Panc1 (cell line): ENCODE measurements at places on chromosomes 16 and 17. TPM values are rescaled to one million over a fixed set of nuclear protein-coding genes. Genes with fewer than 3 reads are reported as not detected.

DNA sequence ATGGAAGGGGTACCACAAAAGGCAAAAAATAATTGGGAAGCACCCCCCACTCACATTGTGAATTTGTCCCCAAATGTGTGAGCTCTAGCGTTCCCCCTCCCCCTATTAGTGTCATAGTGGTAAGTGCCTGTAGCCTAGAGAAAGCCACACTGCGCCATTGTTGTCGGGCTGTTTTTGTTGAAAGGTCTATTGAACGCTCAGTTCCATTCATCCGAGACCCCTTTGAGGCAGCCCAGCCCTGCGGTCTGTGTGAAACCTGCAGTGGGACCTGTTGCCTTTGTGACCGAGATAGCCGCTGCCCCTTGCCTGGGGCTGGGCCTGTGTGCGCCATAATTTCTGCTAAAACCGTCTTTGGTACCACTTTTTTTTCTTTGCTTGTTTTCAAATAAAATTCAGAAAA lies 3.0 kb downstream of the JPT2 start:
- H3K4me3 ChIP-seq: no peak overlapping the region
- H3K36me3 ChIP-seq: peaks cover 4% of the 10 kb centered on the region; the same call in 1 of the 2 replicates
- no peaks in the 10 kb centered on the region for H3K27me3 ChIP-seq
- no peak for DNase-seq

- no peaks in the 10 kb centered on the region; the same call in 1 of the 2 replicates for H3K4me1 ChIP-seq
- H3K36me3 ChIP-seq: no peaks in the 10 kb centered on the region
- H3K27ac ChIP-seq: no peak within 1 kb of the TSS
- no peak within 1 kb of the TSS for H3K4me3 ChIP-seq
- H3K27me3 ChIP-seq: no peaks in the 10 kb centered on the region
These were observed at the start of gene IL34 for GRCh38 chr16:70646260-70647241. TSS of gene IL34 (plus strand) at chr16:70646559. CDS start at chr16:70646948, 389 bp downstream.

SRR gene
- 11.8 TPM for total RNA-seq

DNA sequence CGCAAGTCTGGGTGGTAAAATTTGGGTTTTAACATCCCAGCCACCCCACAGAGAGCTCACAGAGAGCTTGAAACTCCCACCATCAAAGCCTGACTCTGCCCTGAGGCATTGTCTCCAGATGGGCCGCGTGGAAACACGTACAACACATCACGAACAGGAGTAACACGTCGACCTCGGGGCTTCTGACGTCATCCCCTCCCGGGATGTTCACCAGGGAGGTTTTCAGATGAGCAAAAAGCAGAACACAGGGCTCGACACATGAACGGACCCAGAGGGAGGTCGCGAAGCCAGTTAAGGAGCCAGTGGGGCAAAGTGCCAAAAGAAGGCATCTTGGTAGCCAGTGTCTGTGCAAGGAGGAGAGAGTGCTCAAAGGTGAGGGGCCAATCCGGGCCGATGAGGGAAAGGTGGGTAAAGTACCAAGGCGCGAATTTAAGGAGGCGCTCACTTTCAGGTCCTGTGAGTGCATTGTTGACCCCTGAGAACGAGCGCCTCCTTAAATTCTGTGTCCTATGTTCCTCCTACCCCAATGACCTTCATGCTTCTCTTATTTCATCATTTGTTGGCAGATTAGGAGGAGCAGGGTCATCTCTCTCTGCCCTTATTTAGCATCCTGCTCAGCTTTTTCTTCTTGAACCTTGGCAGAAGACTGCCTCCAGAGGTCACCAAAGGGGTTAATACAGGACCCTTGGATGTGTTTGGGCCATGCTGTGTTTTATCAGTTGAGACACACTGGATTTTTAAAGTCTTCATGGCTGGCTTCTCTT lies 5.6 kb downstream of the RCVRN start:
- no peaks in the 10 kb centered on the region for H3K4me1 ChIP-seq
- no peaks in the 10 kb centered on the region for H3K27me3 ChIP-seq
- no peak overlapping the region for H3K4me3 ChIP-seq
- DNase-seq: no peak
- no peak overlapping the region for H3K27ac ChIP-seq

DNA sequence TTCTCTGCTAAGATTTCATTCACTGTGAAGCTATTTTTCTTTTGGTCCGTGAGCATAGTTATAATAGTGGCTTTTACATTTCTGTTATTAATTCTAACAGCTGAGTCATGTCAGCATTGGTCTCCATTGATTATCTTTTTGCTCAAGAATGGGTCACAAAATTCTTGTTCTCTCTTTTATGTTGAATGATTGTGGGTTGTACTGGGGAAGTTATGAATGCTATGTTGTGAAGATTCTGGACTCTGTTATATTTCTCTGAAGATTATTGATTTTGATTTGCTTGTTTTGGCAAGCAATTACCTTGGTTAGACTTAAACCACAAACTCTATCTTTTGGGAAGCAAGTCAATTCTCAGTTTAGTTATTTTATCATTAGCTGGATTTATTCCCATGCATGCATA lies 98.8 kb downstream of the IRX5 start:
- H3K27ac ChIP-seq: no peak overlapping the region
- H3K4me1 ChIP-seq: no peaks in the 10 kb centered on the region
- no peak overlapping the region for H3K4me3 ChIP-seq
- no peaks in the 10 kb centered on the region for H3K36me3 ChIP-seq
- H3K27me3 ChIP-seq: no peaks in the 10 kb centered on the region; the same call in 1 of the 2 replicates

KRTAP4-3 gene
- total RNA-seq: not detected

GRCh38 chr17:18327556-18327955 lies 12.5 kb downstream of the SMCR8 start:
- no peak overlapping the region for H3K4me3 ChIP-seq
- peaks cover 2% of the 10 kb centered on the region; the same call in 1 of the 2 replicates for H3K36me3 ChIP-seq
- no peaks in the 10 kb centered on the region for H3K4me1 ChIP-seq

RHBDL3 gene
- total RNA-seq: 3.2 TPM

DNA sequence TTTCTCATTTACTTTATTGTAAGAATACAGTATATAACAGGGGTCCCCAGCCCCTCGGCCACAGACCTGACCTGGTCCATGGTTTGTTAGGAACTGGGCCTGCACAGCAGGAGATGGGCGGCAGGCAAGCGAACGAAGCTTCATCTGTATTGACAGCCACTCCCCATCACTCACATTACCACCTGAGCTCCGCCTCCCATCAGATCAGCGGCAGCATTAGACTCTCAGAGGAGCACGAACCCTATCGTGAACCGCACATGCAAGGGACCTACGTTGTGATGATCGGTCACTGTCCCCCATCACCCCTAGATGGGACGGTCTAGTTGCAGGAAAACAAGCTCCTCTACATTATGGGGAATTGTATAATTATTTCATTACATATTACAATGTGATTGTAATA lies 410.6 kb downstream of the SLC39A11 start:
- H3K27ac ChIP-seq: peak overlapping the region; percentile 100
- H3K27me3 ChIP-seq: no peaks in the 10 kb centered on the region
- no peak for DNase-seq
- no peaks in the 10 kb centered on the region for H3K36me3 ChIP-seq

DNA sequence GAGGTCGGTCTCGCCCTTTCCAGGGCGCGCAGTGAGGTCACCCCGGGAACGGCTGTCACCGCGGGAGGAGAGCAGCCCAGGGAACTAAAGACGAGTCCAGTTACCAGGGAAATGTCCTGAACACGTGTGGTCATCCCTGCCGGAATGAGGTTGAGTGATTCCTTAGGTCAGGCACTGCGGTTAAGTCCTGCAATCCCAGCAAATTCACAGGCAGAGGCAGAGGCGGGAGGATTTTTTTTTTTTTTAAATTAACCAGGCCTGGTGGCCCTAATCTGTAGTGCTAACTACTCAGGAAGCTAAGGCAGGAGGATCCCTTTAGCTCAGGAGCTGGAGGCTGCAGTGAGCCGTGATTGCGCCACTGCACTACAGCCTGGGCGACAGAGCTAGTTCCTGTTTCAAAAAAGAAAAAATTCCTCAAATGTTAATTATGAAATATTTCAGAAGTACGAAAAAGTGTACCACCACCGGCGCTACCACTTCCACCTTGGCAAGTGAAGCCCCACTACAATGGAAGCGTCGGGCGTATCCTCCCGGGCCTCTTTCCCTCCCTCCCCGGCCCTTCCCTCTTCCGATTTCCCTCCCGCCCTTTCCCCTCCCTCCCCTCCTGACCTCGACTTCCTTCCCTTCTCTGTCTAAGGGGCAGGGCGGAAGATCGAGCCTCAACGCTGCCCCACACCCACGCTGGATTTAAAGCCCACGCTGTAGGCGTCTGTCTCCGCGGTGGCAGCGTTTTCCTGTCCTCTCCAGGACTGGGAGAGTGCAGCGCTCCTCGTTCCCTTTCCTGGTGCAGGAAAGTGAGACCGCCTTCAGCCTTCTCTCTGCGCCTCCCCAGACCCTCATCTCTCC lies 27.3 kb downstream of the SLFN11 start:
- H3K27ac ChIP-seq: peak overlapping the region; percentile 64
- DNase-seq: no peak
- peak overlapping the region; percentile 65 for H3K4me3 ChIP-seq
- H3K36me3 ChIP-seq: no peaks in the 10 kb centered on the region
- H3K4me1 ChIP-seq: no peaks in the 10 kb centered on the region
- no peaks in the 10 kb centered on the region for H3K27me3 ChIP-seq

DNA sequence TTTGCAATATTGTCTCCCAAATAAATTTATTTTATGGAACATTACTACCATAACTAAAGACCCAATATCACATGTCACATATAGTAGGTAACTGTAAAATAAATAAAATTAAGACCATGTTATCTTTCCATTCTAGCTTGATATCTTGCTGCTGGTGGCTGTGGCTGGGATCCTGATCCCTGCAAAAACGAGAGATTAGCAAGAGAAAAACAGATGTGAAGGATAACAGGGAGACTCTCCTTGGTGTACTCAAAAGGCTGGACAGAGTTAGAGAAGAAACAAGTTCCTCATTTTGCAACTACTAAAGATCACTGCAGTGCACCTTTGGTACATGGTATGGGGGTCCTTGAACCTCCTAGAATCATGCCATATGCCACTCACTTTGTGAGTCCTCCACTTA lies 49.7 kb downstream of the ARHGAP27 start:
- H3K27ac ChIP-seq: peak overlapping the region; percentile 94
- no peak for DNase-seq
- no peaks in the 10 kb centered on the region for H3K27me3 ChIP-seq
- H3K4me3 ChIP-seq: no peak overlapping the region

SRL gene
- not detected for total RNA-seq

EVPLL gene
- total RNA-seq: not detected

DNA sequence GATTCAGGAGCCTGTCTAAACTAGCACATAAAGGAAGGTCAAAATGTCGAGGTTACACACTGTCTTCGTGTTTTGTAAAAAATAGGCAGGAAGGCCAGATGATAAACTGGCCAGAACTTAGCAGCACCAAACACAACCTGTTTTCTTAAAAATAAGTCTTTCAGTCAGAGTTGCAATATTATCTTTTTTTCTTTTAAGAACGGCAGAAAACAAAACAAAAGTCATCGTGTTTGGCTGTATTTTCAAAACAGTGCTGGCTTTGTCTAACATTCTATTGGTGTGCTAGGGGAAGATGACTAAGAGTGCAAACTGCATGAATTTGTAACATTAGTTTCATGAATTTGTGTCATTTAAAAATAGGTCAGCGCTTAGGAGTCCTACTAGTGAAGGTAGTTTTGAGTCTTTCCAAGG lies 5.3 kb downstream of the MAF start:
- H3K27ac ChIP-seq: no peak overlapping the region
- no peaks in the 10 kb centered on the region for H3K4me1 ChIP-seq
- H3K4me3 ChIP-seq: no peak overlapping the region

- DNase-seq: no peak
- H3K27me3 ChIP-seq: no peaks in the 10 kb centered on the region
- no peak overlapping the region for H3K4me3 ChIP-seq
- H3K27ac ChIP-seq: no peak overlapping the region
- no peaks in the 10 kb centered on the region for H3K36me3 ChIP-seq
These were observed 105.9 kb downstream of the ABCC12 start for GRCh38 chr16:48049847-48050246.

GRCh38 chr17:21075739-21076085 lies 32.9 kb upstream of the USP22 start:
- H3K27ac ChIP-seq: no peak overlapping the region
- H3K4me3 ChIP-seq: no peak overlapping the region
- H3K4me1 ChIP-seq: no peaks in the 10 kb centered on the region
- no peaks in the 10 kb centered on the region for H3K27me3 ChIP-seq
- DNase-seq: no peak

- peaks cover 8% of the 10 kb centered on the region for H3K4me1 ChIP-seq
- H3K27me3 ChIP-seq: no peaks in the 10 kb centered on the region
- H3K4me3 ChIP-seq: peak overlapping the region; percentile 76
- no peaks in the 10 kb centered on the region; the same call in 1 of the 2 replicates for H3K36me3 ChIP-seq
These were observed 2.1 kb upstream of the ESRP2 start for GRCh38 chr16:68238029-68238345.

DNA sequence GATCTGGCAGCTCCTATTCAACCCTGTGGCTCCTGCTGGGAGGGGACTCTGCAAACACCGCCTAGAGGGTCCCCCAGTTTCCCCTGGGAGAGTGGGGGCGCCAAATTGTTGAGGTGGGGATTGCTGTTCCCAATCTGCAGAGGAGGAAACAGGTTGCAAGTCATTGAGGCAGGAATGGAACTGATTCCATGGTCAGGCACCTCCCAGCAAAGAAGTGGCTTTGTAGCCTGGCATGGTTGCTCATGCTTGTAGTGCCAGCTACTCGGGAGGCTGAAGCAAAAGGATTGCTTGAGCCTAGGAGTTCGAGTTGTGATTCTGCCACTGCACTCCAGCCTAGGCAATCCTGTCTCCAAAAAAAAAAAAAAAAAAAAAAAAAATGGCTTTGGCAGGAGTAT lies 198 bp upstream of the PYDC1 start:
- H3K4me3 ChIP-seq: no peak overlapping the region
- no peaks in the 10 kb centered on the region; the same call in 1 of the 2 replicates for H3K36me3 ChIP-seq
- no peak overlapping the region for H3K27ac ChIP-seq
- H3K4me1 ChIP-seq: peaks cover 7% of the 10 kb centered on the region; the same call in 1 of the 2 replicates

DPEP3 gene
- total RNA-seq: not detected

DNA sequence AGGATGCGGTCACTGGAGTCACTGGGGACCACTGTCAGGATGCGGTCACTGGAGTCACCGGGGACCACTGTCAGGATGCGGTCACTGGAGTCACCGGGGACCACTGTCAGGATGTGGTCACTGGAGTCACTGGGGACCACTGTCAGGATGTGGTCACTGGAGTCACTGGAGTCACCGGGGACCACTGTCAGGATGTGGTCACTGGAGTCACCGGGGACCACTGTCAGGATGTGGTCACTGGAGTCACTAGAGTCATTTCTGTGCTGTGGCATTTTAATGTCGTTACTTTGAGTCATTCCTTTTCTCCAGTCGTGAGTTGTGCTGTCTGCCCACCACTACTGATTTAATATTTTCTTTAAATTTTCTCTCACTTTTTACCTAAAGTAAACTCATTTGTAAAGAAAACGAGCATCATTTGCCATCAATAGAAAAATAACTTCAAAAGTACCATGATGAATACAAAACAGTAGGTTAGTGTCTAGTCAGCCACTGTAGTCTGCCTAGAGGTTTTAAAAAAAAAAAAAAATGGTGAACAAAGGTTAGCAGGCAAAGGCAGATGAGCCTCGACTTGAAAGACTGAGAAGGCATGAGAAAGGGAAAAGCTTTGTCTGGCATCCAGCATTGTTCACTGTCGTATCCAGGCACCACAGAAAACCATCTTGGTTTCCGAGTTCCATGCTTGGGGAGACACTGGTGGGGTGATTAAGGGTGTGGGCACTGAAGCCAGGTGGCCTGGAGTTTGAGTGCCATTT lies 346.6 kb downstream of the SNX29 start:
- no peaks in the 10 kb centered on the region for H3K27me3 ChIP-seq
- H3K36me3 ChIP-seq: no peaks in the 10 kb centered on the region
- H3K4me3 ChIP-seq: no peak overlapping the region
- no peak for DNase-seq
- no peak overlapping the region for H3K27ac ChIP-seq
